MG63 (cell line): ENCODE measurements at places on chromosomes 11 and 22. TPM values are rescaled to one million over a fixed set of nuclear protein-coding genes. Genes with fewer than 3 reads are reported as not detected.

SLC22A9 gene
- total RNA-seq = not detected in 2 replicates

TRIM49 gene
- not detected in 2 replicates for total RNA-seq

MUC5AC gene
- not detected in 2 replicates for total RNA-seq

DRD2 gene
- total RNA-seq = 2.7 TPM in 1 of 2 replicates, not detected in the other

TNNT3 gene
- not detected in 2 replicates for total RNA-seq

TRIM51 gene
- not detected in 2 replicates for total RNA-seq

MS4A6A gene
- total RNA-seq = not detected in 2 replicates

PRAME gene
- total RNA-seq = 108 and 113 TPM in 2 replicates

SLC17A6 gene
- total RNA-seq = not detected in 2 replicates

CAPN5 gene
- 2.1 and 6.1 TPM in 2 replicates for total RNA-seq

ANKK1 gene
- not detected in 2 replicates for total RNA-seq

PTGDR2 gene
- not detected in 2 replicates for total RNA-seq

GRAP2 gene
- not detected in 2 replicates for total RNA-seq

C11orf87 gene
- total RNA-seq = not detected in 2 replicates

KCTD14 gene
- total RNA-seq = 5.8 and 12.8 TPM in 2 replicates

PLEKHB1 gene
- total RNA-seq = not detected in 2 replicates

SPDYC gene
- not detected in 2 replicates for total RNA-seq

FGF19 gene
- total RNA-seq = not detected in 2 replicates

SMARCB1 gene
- 70.8 and 109 TPM in 2 replicates for total RNA-seq

NOX4 gene
- not detected in 2 replicates for total RNA-seq

FAM168A gene
- 10.7 and 15.3 TPM in 2 replicates for total RNA-seq

MTNR1B gene
- not detected in 2 replicates for total RNA-seq

EFCAB6 gene
- 0.37 and 2.9 TPM in 2 replicates for total RNA-seq

DCDC1 gene
- 0.36 TPM in 1 of 2 replicates, not detected in the other for total RNA-seq

LYVE1 gene
- total RNA-seq = not detected in 2 replicates

C11orf58 gene
- total RNA-seq = 165 and 220 TPM in 2 replicates

IMMP1L gene
- 8.6 and 49.0 TPM in 2 replicates for total RNA-seq
